ENCODE measurements at places on chromosomes 11 and 22. TPM values are rescaled to one million over a fixed set of nuclear protein-coding genes. Genes with fewer than 3 reads are reported as not detected.

The CNGA4 gene
- 0.03 TPM for polyA plus RNA-seq

The APLNR gene
- 0.75 TPM for polyA plus RNA-seq

DNA sequence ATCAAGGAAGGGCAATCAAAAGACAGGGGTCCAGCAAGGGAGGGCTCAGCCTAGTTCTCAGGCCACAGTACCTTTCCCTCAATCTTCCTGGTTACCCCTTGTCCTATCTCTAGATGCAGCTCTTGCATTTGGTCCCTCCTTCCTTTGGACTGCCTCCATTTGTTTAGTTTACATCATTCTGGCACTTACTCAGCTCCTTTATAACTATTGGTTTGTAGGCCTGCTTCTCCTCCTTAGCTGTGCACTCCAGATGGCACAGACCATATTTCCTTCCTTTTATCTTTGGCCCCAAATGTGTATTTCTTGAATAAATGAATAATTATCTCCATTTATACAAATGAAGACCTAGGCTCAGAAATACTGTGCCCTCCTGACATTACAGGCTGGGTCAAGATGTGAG is 92.3 kb upstream of the AMOTL1 start:
- no peaks in the 10 kb centered on the region for H3K27me3 ChIP-seq
- H3K4me3 ChIP-seq, result no peak overlapping the region
- H3K4me1 ChIP-seq, result peaks cover 43% of the 10 kb centered on the region
- peak overlapping the region; percentile 88 for H3K27ac ChIP-seq

DNA sequence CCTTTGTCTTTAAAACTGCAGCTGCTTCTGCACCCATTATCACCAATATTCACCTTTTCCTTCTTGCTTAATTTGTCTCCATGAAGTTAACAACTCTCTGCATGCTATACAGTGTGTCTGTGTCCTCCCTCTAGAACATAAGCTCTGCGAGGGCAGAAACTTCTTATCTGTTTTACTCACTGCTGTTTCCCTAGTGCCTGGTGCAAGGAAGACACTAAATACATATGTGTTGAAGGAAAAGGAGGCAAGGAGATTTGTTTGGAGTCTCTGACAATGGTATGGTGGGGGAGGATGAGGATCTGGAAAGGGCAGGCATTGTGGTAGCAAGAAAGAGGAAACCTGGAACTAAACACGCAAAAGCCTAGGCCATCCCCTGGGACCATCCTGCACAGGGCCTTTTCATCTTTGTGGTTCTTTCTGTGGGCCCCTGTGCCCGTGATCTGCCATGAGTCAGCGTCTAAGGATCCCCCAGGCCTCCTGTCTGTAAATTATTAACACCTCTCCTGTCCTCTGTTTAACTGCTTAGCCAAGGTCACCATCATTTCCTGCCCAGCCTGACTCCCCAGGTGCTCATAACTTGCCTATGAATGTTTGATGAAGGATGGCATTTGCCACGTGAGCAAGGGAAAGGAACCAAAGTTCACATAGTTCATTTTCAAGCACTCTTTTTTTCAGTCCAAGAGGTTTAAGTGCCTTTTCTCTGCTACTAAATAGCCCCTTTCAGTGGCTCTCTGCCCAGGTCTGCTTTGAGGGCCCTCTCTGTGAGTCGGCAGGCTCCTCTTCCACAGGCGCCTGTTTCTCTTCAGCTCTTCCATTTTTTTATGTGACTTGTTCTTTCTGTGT is 131.1 kb downstream of the RASSF10 start:
- no peak for DNase-seq
- no peak overlapping the region for H3K27ac ChIP-seq
- H3K4me1 ChIP-seq, result no peaks in the 10 kb centered on the region
- H3K36me3 ChIP-seq, result no peaks in the 10 kb centered on the region
- H3K4me3 ChIP-seq, result no peak overlapping the region

GRCh38 chr22:44616882-44617655 is 84.9 kb upstream of the PRR5 start:
- H3K36me3 ChIP-seq, result no peaks in the 10 kb centered on the region
- H3K27me3 ChIP-seq, result no peaks in the 10 kb centered on the region
- no peaks in the 10 kb centered on the region for H3K4me1 ChIP-seq
- H3K4me3 ChIP-seq, result no peak overlapping the region

GRCh38 chr22:28268850-28269249 is 349.8 kb upstream of the PITPNB start:
- H3K4me3 ChIP-seq, result peak overlapping the region; percentile 3
- H3K4me1 ChIP-seq, result peaks cover 25% of the 10 kb centered on the region
- no peak overlapping the region for H3K27ac ChIP-seq
- H3K27me3 ChIP-seq, result no peaks in the 10 kb centered on the region
- H3K36me3 ChIP-seq, result no peaks in the 10 kb centered on the region

DNA sequence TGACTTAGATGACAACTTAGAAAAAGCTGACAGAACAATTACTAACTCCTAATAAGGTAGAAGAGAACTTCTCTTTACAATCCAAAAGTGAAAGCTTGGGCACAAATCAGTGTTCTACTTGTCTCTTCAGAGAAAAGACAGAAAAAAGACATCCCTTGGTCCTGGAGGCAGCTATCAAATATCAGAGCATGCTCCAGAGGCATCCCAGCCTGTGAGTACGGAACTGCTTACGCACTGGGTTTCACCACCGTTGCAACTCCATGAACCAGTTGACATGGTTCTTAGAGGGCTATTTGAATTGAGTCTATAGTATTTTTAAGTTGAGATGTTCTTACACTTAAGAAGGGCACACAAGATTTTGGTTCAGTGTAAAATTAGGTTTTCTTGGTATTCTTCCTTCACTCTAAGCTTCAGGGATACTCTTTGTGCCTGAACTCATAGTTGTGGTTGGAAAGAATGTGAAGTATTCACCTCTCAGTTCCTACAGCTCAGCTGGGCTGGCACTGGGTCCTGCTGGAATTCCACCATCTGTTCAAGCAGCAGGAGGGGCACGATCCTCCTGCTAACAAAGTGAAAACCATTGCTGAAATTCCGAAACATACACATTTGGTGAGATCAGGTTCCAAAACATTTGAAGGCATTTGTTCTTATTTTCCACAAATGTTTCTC is 6.3 kb downstream of the AKIP1 start:
- H3K27ac ChIP-seq, result peak overlapping the region; percentile 21
- peaks cover 26% of the 10 kb centered on the region for H3K4me1 ChIP-seq
- peaks cover 79% of the 10 kb centered on the region for H3K36me3 ChIP-seq

DNA sequence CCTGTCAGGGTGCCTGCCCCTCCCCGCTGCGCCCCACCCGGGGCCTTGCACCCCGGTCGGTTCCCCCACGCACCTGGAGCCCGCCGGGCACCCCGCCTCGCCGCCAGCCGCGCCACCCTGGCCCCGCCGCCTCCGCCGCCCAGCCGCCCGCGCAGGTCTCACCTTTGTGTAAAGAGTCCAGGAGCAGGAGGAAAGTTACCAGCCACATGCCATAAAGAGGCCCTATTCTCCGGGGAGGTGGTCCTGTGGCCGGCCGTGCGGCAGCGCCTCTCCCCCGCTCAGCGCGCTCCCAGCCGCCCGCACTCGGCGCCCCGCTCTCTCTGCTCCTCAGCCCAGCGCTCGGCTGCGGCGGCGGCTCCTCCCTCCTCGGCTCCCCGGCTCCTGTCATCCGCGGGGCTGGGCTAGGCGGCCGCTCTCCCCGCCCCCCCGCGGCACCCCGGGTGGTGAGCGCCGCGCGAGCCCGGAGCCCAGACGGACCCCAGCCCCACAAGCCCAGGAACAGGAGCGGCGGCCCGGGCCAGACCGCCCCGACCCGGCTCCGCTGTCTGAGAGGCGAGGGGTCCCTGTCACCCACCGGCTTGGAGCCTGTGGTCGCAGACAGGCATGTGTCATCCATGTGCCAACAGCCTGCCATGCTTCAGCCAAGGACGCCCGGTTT is at the start of gene DSCAML1:
Gene DSCAML1, minus strand, starts transcription at position 345 of the 658 bp plus-strand sequence. Its CDS starts 137 bp downstream, at position 208.
- peak within 1 kb of the TSS; percentile 50 for H3K4me3 ChIP-seq
- peaks cover 20% of the 10 kb centered on the region for H3K27me3 ChIP-seq
- no peak within 1 kb of the TSS for H3K27ac ChIP-seq
- H3K4me1 ChIP-seq, result peaks cover 6% of the 10 kb centered on the region

DNA sequence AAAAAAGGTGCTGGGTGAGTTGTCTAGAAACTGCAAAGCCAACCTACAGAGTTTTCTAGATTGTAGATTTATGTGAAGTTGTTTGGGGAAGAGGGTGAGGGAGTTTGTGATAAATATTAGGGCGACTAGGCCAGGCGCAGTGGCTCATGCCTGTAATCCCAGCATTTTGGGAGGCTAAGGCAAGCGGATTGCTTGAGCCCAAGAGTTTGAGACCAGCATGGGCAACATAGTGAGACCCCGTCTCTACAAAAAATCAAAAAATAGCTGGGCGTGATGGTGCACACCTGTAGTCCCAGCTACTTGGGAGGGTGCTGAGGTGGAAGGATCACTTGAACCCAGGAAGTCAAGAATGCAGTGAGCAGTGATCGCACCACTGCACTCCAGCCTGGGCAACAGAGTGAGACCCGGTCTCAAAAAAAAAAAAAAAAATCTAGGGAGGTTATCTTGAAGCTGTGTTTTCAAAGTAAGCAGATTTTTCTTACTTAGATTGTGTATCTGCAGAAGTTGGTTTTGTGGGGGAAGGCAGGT is 844 bp downstream of the APOL6 start:
- peak overlapping the region; percentile 91 for H3K4me3 ChIP-seq
- H3K36me3 ChIP-seq, result no peaks in the 10 kb centered on the region
- H3K4me1 ChIP-seq, result peaks cover 33% of the 10 kb centered on the region
- peak overlapping the region; percentile 82 for H3K27ac ChIP-seq
- no peaks in the 10 kb centered on the region for H3K27me3 ChIP-seq

DNA sequence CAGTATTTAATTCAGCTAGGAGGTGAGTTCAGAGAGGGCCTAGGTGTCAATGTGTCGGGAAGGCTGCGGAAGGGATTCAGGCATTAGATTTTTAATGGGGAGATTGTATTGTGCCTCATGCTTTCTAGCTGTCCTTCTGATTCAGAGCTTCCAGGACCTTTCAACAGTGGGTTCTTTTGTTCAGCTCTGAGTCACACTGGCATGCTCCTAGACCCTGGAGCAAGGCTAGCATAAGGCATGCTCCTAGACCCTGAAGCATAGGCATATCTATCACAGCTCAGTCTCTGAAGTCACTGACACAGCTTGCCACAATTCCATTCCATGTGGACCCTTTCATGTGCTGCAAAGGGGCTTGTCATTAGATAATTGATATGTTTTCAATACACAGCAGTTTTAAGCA is 396.9 kb downstream of the RAB38 start:
- H3K27me3 ChIP-seq, result no peaks in the 10 kb centered on the region
- peaks cover 16% of the 10 kb centered on the region for H3K4me1 ChIP-seq
- no peaks in the 10 kb centered on the region for H3K36me3 ChIP-seq
- H3K4me3 ChIP-seq, result no peak overlapping the region
- no peak overlapping the region for H3K27ac ChIP-seq
- DNase-seq, result no peak

DNA sequence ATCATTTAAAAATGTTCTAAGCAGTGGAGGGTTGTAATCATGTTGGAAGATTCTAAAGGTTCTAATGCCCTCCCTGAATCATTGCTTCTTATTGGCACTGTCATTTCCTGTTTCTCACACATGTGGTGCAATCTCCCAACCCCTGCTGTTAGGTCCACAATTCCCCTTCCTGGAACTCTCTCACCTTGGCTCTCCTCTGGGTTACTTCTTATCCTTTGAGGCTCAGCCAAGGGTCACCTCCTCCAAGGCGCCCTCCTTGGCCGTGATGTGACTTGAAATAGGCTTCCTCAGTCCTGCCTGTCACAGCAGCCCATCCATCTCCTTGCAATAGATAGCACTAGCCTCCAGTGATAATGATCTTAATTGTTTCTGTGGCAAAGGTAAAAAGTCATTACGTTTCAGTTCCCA is 149.8 kb downstream of the TTC17 start:
- H3K4me1 ChIP-seq, result no peaks in the 10 kb centered on the region
- no peaks in the 10 kb centered on the region for H3K36me3 ChIP-seq
- H3K4me3 ChIP-seq, result no peak overlapping the region
- no peak for DNase-seq

DNA sequence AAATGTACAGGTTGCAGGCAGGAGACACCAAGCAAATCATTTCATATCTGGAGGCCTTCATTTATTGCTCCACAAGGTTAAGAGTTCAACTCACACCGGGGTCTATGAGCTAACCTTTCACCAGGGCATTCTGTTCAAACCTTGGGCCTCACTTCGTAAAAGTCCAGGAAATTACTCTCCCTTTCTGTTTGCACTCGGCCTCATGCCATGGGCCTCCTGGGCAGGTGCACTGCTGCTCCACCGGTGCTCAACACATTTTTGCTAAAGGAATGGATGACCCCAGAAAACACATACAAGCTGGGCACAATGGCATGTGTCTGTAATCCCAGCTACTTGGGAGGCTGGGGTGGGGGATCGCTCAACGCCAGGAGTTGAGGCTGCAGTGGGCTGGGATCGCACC is 16.6 kb upstream of the RRP7A start:
- DNase-seq, result no peak
- H3K4me1 ChIP-seq, result peaks cover 4% of the 10 kb centered on the region
- no peaks in the 10 kb centered on the region for H3K27me3 ChIP-seq

GRCh38 chr22:26767351-26768155 is 110.2 kb downstream of the MIAT start:
- no peaks in the 10 kb centered on the region for H3K36me3 ChIP-seq
- DNase-seq, result no peak
- H3K27me3 ChIP-seq, result no peaks in the 10 kb centered on the region
- H3K4me1 ChIP-seq, result no peaks in the 10 kb centered on the region
- no peak overlapping the region for H3K27ac ChIP-seq

DNA sequence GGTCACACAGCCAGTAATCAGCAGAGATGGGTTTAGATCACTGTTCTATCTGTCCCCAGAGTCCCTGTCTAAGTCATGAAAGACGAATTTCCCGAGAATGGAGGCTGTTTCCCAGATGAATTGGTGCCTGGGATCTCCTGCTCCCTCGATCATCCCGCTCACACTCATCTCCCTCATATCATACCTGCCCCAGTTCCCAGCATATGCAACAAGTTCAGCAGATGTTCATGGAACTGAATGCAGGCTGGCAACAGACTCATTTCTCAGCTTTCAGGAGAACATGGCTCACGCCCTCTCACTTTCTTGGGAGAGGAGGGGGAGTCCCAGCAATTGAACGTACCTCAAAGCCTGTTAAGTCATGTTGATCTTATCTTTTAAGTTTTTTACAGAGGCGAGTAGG is 22.1 kb downstream of the CD6 start:
- H3K4me3 ChIP-seq, result no peak overlapping the region
- no peak for DNase-seq
- no peaks in the 10 kb centered on the region for H3K36me3 ChIP-seq
- H3K4me1 ChIP-seq, result no peaks in the 10 kb centered on the region
- H3K27ac ChIP-seq, result no peak overlapping the region
- H3K27me3 ChIP-seq, result no peaks in the 10 kb centered on the region

- H3K27me3 ChIP-seq, result no peaks in the 10 kb centered on the region
- DNase-seq, result peak; percentile 93
- peak overlapping the region; percentile 99 for H3K27ac ChIP-seq
- H3K4me3 ChIP-seq, result peak overlapping the region; percentile 78
- peaks cover 37% of the 10 kb centered on the region for H3K4me1 ChIP-seq
Measured at GRCh38 chr11:3642071-3642951, 519 bp upstream of the ART5 start.

DNA sequence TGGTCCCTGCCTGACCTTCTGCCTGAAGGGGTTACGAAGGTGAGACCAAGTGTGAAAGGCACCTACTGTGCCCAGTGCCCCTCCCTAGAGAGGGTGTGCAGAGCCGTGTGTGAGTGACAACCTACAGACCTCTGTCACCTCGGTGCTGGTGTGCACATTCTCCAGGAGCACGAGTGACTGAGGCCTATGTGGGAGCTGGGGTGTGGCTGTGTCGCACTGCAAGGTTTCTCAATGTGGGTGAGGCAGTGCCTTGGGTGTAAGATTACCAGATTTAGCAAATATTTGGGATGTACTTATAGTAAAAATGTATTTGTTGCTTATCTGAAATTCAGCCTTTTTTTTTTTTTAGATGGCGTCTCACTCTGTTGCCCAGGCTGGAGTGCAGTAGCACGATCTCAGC is 5.6 kb downstream of the STARD10 start:
- H3K4me3 ChIP-seq, result no peak overlapping the region
- H3K27me3 ChIP-seq, result no peaks in the 10 kb centered on the region
- H3K4me1 ChIP-seq, result peaks cover 16% of the 10 kb centered on the region
- no peak for DNase-seq
- no peak overlapping the region for H3K27ac ChIP-seq

Data from psoas muscle (tissue), 8 donors.